ENCODE measurements at places on chromosomes 2 and 18.

DNA sequence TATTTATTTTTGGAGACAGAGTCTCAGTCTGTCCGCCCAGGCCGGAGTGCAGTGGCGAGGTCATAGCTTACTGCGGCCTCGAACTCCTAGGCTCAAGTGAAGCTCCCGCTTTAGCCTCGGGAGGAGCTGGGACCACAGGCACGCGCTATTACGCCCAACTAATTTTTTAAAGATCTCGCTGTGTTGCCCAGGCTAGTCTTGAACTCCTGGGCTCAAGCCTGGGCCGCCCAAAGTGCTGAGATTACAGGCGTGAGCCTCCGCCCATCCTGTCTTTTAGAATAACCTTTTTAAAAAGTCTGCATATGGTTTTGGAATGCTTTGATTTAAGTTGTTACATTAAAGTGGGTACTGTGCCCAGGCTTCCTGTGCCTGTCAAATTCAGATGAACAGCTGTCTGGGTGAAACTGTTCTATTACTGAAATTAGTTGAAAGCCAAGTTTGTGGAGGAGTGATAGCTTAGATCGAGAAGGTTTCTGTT, 944 bp downstream of the RAB3GAP1 start:
- no peak for DNase-seq

DNA sequence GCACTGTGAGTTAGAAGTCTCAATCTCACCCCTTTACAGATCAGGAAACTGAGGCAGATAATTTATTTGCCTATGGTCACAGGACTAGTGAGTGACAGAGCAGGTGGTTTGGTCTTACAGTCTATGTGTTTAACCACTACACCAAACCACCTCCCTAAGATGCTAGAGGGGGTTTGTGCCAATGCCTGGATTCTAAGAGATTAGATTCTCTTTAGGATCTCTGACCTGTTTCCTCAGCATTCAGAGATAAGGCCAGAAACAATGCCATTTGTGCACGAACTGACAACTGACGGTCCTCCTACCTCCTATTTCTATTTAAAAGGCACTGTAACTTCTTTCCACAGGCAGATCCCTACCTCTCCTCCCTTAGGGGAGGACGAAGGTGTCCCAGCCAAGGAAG, 2.3 kb upstream of the SLC20A1 start:
- DNase-seq, result no peak

- DNase-seq, result no peak
Measured at GRCh38 chr18:10060469-10060782, 146.6 kb downstream of the VAPA start.

GRCh38 chr2:43345391-43345813, 119.0 kb upstream of the ZFP36L2 start:
- peak; percentile 65 for DNase-seq

GRCh38 chr2:105888625-105889024, 143.9 kb downstream of the NCK2 start:
- no peak for DNase-seq

DNA sequence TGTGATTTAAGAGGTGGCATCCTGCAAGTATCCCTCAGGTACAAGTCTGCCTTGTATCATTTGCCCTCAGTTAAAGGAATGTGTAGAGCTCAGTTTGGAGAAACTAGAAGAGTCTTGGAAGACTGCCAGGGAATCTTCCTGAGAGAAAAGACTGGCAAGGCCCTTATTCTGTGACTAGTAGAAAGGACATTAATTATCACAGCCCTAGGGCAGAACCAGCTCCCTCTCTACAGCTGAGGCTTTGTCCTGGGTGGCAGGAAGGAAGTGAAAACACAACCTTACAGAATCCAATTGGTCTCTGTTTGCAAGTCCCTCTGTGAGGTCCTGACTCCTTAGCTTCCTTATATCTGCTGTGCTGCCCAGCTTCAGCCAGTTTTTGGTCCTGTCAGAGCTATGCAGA, 385.9 kb upstream of the CYRIA start:
- DNase-seq, result no peak

- DNase-seq, result no peak
Measured at GRCh38 chr2:240524963-240525718, 32.6 kb downstream of the ANKMY1 start.

GRCh38 chr2:127498386-127498785, 27.9 kb downstream of the IWS1 start:
- DNase-seq, result no peak

DNA sequence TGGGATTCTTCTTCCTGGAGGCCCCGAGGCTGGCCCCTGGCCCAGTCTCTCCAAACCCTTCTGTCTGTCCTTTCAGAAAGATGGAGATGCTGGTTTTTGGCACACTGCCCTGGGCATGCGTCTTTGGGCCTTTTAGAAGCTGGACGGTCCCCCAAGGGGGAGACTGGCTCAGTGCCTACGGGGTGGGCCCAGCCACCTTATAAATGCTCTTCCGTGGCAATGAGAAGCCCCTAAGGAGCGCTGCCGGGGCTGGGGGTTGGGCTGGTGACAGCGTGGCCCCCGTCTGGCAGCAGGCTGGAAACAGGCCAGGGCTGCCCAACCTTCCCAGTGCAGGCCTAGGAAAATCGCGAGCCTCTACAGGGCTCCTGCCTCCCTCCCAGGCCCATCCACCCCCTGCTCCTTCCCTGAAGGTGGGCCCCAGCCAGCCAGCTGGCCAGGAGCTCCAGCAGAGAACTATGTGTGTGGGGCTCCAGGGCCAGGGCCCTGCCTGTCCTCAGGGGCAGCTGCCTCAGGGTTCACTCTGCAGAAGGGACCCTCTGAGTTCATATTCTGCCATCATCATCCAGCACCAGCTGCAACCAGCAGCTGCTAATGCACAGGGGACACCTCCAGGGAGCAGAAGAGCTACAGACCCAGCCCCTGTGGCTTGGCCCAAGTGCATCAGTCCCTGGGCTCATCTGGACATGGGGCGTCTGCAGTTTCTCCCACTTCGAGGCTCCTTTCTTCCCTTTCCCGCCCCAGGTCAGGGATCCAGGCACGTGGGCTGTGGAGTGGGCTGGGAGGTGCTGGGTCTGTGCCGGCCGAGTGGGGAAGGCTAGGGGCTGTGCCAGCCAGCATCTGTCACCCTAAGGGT, 107.6 kb upstream of the OTOS start:
- DNase-seq, result no peak

- DNase-seq, result no peak
Measured at GRCh38 chr2:195619590-195619989, 37.4 kb upstream of the SLC39A10 start.

DNA sequence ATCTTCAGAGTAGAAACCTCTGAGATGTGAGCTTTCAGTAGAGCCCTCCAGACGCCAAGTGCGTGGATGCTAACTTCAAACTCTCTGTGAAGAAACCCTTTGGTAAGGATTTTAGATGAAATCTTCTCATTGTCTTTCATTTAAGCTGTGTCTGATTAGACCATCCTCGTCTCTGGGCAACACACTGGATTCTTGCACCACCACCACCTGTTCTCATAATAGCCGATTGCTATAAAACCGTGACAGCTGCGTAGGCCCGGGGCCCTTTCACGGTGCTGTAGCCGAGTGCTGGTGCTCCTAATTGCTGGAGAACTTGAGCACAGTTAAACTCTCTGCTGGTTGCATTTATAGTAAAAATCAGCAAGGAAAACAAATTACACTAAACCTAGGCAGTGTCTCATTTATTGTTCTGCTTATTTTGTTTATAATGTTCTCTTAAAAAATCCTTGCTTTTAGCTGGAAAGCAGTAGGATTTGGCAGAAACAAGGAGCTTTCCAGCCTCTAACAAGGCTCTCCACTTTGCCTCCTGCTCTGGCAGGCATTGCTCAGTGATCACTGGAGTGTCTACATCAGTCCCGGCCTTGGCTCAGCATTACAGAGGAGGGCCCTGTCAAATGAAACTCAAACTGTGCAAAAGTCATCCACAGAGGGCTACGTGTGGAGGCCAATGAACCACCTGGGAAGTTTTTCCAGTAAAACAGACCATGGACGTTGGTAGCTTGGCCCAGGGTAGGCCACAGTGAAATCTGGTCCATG, 40.9 kb upstream of the MBP start:
- DNase-seq, result no peak

DNA sequence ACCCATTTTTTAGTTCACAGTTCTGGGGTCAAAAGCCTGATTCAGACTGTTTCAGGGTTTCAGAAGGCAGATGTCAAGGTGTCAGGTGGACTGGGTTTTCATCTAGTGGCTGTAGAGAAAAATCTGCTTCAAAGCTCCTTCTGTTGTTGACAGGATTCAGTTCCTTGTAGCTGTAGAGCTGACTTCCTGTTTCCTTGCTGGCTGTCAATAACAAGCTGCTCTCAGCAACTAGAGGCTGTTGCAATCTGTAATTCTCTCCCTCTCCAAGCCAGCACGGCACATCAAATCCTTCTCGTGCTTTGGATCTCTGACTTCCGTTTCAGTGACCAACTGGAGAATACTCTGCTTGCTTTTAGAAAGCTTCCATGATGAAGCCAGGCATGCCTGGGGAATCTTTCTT, 179.4 kb downstream of the DOK6 start:
- no peak for DNase-seq

- no peak for DNase-seq
Measured at GRCh38 chr2:29450596-29451222, 335.5 kb downstream of the CLIP4 start.

- DNase-seq, result no peak
Measured at GRCh38 chr2:171225302-171225980, 64.7 kb upstream of the TLK1 start.

DNA sequence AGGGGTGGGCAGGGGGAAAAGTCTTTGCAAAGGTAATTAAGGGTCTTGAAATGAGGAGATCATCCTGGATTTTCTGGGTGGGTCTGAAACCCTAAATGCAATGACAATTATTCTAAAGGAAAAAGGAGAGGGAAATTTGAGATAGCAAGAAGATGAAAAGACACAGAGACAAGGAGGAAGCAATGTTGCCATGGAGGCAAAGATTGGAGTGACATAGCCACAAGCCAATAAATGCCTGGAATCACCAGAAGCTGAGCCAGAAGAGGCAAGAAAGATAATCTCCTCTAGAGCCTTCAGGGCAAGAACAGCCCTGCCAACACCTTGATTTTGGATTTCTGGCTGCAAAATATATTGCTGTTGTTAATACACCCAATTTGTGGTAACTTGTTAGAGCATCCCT, 1246.3 kb upstream of the PIK3C3 start:
- DNase-seq, result no peak

DNA sequence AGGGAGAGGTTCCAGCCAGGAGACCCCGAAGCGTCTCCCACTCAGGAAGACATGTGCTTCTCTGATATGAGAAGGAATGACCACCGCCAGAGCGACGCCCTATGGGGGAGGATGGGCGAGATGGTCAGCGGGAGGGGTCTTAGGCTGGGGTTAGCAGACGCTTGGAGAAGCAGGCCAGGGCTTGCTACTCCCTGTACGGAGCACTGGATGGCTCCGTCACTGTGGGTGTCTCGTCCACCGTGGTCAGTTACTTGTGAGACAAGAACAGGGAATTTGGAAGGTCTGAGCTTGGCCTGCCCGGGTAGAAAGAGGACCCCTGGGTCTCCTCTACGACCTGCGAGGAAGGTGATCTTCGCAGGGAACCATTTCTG, 39.8 kb downstream of the TMEM18 start:
- no peak for DNase-seq

GRCh38 chr18:12883372-12883683, 709 bp downstream of the PTPN2 start:
- no peak for DNase-seq

- DNase-seq, result no peak
Measured at GRCh38 chr18:63339920-63340484, 20.4 kb upstream of the BCL2 start.
